ENCODE measurements at places on chromosomes 5 and 9.

DNA sequence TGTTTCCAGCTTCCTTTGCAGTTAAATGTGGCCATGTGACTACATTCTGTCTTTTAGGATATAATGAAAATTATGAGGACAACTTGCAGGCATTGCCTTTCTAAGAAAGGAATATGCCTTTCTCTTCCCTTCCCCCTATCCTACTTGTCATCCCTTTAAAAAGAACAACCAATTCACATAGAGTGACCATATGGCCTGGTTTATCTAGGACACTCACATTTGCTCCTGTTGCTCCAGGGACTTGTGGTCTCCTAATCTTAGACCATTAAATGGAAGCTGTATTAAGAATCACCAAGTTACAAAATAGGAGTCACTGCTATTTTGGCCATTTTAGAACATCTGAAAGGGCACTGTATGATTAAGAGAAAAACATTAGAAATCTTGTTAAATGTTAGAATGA is 520.3 kb downstream of the DTWD2 start:
- no peak for DNase-seq

DNA sequence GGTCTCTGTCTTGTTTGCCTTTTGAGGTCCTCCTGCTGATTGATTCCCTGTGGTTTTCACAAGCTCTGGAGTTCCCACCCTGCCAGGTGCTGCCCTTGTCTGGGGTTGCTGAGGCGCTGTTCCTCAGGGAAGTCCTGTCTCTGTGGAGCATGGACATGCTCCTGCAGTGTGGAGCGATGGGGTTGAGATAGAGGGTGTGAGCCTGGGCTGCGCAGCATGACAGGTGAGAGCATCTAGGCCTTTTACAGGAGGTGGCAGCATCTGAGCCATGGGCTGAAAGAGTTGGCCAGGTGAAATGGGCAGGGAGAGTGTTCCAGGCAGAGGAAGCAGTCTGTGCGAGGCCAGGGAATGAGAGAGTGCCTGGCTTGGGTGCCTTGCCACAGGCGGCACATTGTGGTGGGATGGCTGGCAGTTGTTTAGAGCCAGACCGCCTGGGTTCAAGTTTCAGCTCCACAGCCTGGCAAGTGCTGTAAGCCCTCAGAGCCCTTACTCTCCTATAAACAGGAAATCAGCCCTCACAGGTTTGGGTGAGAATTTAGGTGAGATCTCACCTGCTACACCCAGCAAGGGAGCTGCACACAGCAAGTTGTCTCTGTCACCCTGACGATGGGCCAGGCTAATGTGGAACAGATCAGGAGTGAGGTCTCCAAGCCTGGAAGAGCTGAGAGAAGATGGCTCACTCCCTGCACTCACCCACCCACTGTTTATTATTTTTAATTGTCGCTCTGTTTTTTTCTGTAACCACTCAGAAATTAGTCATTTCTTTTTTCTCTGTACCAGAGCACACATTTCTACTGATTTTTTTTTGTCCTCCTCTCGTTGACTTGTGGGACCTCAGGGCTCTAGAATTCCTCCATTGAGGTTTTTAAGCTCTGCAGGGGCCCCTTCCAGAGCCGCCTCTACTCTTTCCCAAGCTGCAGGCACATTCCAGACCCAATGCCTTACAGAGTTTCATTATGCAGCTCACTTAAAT is 19.6 kb downstream of the TCOF1 start:
- no peak for DNase-seq

GRCh38 chr9:129422843-129423192 is 198.1 kb downstream of the C9orf50 start:
- DNase-seq: no peak

DNA sequence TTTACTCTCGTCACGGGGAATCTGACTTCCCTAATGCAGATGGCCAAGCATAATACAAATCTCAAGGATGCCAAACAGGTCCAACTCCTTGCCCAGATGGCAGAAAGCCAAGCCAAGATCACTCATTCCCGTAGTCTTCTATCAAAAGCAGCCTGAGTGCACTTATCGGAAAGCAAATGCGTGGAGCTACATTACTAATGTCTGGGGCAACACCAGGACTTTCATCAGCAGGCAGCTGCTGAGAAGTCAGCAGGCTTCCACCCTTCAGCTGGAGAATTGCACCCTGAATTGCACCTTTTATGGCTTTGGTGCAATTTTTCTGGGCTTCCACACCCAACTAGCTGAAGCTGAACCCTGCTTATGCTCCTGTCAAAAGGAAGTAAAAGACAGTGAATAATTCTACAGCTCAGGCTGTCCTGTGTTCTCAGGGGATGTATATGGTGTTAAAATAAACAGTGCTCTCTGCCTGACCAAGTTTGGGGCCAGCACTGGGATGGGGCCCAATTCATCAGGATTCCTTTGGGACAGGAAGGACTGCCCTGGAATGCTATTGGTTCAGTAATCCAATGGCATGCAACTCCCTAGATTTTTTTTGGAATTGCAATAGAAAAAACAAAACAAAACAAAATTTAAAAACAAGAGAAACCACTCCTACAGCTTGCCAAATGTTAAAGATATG is 92.6 kb downstream of the DPYSL3 start:
- no peak for DNase-seq

- no peak for DNase-seq
These were observed 37.6 kb downstream of the C9orf57 start for GRCh38 chr9:72022841-72023240.

DNA sequence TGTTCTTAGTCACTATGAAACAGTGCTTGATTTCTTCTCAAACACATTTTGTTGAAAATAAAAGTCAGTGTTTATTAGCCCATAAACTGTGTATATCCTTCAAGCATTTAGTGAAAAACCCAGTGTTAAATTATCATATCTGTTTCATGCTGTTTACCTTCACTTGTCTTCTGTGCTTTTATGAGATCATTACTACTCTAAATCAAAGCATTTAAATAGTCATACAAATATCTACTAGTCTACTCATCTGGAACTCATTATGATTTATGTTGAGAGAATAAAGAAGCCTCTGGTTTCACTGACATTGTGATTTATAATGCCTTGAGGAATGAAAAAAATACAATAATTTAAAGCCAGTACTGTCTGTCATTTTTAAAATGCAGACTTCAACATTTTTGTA is 366.5 kb downstream of the SLCO4C1 start:
- no peak for DNase-seq

GRCh38 chr5:137372016-137372772 is 126.9 kb downstream of the SPOCK1 start:
- DNase-seq: no peak

DNA sequence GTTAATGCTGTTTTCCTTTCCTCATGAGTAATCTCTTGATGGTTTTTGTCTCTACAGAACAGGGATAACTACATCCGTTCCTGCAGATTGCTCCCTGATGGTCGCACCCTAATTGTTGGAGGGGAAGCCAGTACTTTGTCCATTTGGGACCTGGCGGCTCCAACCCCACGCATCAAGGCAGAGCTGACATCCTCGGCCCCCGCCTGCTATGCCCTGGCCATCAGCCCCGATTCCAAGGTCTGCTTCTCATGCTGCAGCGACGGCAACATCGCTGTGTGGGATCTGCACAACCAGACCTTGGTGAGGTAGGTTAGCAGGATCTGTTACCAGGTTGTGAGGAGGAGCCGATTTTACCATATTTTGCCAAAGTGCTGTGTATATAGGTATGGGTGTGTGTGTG is 148.2 kb downstream of the TLE4 start:
- no peak for DNase-seq

DNA sequence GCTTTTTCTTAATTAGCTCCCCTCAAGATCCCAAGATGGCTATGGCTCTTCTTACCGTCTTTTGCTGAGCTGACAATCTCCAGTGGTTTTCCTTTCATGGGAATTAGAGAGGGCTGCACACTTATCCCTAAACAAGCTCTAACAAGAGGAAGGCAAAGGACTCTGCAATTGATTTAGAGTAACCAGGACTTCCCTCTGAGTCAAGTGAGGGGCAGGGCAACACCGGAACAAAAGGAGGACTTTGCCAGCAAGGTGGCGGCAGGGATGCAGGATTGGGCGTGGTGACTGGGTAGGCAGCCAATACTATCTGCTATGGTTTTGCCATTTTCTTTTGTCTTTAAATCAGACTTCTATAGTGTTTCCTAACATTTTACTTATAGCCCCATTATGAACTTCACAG is 9.8 kb downstream of the SLC44A1 start:
- DNase-seq: no peak

DNA sequence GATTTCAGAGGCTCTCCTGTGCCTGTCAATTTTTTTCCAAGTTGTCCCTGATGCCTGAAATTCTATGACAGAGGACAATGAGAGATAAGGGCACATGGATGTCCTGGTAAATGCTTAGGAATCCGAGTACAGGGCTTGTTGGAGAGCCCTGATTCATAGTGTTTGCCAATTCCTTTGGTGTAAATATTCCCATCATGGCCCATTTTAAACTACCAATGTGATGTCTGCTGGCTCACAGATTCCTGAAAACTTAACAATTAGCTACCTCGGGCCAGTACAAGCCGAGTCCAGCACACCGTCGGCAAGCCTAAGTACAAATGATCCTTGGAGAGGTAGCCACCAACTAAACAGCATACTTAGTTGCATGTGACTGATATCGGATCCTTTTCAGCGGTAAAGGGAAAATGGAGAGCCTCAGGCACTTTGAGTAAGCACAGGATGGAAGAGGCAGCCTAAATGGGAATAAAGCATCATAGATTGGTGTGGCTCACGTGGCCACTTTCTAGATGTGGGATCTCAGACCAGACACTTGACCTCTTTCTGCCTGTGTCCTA is 3.6 kb downstream of the ITK start:
- no peak for DNase-seq

DNA sequence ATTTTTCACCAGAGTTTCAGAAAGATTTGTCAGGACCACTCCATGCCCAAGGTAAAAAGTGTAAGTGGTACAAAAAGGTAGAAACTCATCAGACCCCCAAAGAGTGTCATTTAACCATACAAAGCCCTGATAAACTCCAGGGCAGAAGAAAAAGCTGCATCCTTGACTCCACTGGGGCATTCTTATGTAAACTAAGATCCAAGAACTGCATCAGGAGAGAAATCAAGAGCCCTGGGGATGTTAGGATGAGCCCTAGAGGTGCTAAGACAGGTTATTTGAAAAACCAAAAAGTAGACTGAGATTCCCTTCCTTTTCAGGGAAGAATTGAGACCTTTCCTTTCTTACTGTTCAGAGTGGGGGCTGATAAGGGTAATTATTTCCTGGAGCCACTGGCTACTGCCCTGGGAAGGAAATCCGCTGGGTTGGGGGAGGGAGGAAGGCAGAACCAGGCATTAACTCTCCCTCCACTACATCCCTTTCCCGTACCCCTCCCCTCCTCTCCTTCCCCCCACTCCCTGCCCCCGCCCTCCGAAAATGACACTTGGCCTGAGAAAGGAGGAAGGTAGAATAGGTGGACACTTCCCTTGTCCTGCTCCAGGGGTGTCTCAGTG is 54.7 kb downstream of the FXN start:
- DNase-seq: no peak

GRCh38 chr5:83636156-83636555 is 84.5 kb downstream of the HAPLN1 start:
- no peak for DNase-seq

DNA sequence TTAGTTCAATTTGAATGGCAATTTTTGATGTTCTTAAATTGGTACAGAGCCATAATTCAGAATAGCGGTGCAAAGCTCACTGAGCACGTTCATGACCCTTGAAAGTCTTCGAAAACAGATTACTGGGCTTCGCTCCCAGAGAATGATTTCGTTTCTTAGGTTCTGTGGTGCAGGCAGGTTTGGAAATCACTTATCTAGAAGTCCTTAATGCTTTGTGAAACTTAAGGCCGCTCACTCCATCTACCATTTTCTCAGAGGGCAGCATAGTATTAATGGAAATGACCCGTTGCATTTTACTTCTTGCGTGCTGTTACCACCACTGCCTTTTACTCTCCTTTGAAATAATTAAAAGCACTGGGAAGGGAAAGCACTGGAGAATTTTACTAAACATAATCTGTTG is 2.9 kb upstream of the MAT2B start:
- DNase-seq: no peak

- no peak for DNase-seq
These were observed 635.4 kb downstream of the IRX1 start for GRCh38 chr5:4230786-4231641.

- DNase-seq: no peak
These were observed 31.9 kb downstream of the MRPL36 start for GRCh38 chr5:1767524-1768282.

Data from esophagus squamous epithelium (tissue), 5 donors.